Nephron progenitor cell (in vitro differentiated cells): ENCODE measurements at places on chromosomes 5 and 9.

- no peaks in the 10 kb centered on the region for H3K36me3 ChIP-seq
- H3K4me3 ChIP-seq = no peak overlapping the region
- no peaks in the 10 kb centered on the region for H3K27me3 ChIP-seq
- H3K27ac ChIP-seq = no peak overlapping the region
- H3K4me1 ChIP-seq = no peaks in the 10 kb centered on the region
These were observed 45.0 kb upstream of the CDKN2B start for GRCh38 chr9:22054076-22054475.

DNA sequence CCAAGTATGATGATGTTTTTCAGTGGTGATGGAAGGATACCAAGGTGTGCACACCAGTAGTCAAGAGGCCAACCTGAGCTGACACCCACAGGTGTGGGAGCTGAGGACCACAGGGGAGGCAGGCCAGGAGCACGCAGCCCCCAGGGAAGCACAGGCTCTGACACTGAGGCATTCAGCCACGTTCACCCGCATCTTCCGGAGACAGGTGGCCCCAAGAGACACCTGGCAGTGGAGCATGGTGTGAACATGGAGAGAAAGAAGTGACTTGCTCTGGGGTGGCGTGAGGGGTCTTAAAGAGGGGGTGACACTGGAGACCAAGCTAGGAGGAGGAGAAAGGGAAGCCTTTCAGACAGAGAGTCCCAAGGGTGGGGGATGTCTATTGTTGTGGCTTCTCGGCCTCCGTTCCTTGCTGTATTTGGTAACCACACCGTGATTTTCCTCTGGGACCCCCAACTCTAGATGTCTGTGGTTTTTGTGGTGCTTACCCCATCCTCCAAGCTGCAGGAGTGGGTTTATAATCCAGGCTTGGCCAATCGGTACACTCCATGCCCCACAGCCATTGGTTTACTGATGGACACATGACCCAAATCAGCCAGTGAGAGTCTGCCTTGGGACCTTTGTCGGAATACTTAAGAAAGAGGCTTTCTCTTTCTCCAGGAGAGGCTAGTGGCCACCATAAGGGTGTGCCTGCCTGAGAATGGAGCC lies 84.6 kb downstream of the HRH2 start:
- no peak for DNase-seq
- peaks cover 40% of the 10 kb centered on the region for H3K27me3 ChIP-seq
- H3K4me1 ChIP-seq = no peaks in the 10 kb centered on the region
- H3K27ac ChIP-seq = no peak overlapping the region
- no peak overlapping the region for H3K4me3 ChIP-seq

GRCh38 chr5:56060276-56061110 lies 65.7 kb upstream of the IL6ST start:
- peaks cover 24% of the 10 kb centered on the region for H3K4me1 ChIP-seq
- no peaks in the 10 kb centered on the region for H3K36me3 ChIP-seq
- no peak overlapping the region for H3K4me3 ChIP-seq
- DNase-seq = no peak
- peaks cover 10% of the 10 kb centered on the region for H3K27me3 ChIP-seq
- H3K27ac ChIP-seq = no peak overlapping the region

GRCh38 chr5:31036411-31036810 lies 157.1 kb upstream of the CDH6 start:
- no peak overlapping the region for H3K27ac ChIP-seq
- no peak for DNase-seq
- H3K4me3 ChIP-seq = no peak overlapping the region
- no peaks in the 10 kb centered on the region for H3K27me3 ChIP-seq

DNA sequence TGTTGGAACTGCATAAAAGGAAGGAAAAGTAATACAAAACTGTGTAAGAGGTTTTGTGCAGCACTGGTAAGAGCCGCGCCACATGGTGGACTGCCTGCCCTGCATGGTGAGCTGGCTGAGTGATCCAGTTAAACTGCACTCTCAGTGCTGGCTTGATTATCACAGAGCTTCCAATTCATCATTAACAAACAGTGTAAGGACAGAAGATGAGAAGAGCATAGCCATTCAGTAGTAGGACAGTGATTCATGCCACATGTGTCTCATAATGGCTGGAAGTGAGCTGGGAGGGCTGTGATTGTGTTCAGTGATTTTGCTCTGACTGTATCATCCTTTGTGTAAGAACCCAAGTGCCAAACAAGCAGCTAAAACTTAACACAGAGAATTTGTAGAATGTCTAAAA lies 14.1 kb downstream of the ASPN start:
- H3K27me3 ChIP-seq = no peaks in the 10 kb centered on the region

- peaks cover 8% of the 10 kb centered on the region for H3K27me3 ChIP-seq
- no peak for DNase-seq
- peaks cover 39% of the 10 kb centered on the region for H3K4me1 ChIP-seq
- no peaks in the 10 kb centered on the region for H3K36me3 ChIP-seq
- H3K4me3 ChIP-seq = no peak overlapping the region
These were observed 4.1 kb upstream of the GBGT1 start for GRCh38 chr9:133167769-133168168.
